ENCODE measurements at places on chromosomes 7 and 10.

DNA sequence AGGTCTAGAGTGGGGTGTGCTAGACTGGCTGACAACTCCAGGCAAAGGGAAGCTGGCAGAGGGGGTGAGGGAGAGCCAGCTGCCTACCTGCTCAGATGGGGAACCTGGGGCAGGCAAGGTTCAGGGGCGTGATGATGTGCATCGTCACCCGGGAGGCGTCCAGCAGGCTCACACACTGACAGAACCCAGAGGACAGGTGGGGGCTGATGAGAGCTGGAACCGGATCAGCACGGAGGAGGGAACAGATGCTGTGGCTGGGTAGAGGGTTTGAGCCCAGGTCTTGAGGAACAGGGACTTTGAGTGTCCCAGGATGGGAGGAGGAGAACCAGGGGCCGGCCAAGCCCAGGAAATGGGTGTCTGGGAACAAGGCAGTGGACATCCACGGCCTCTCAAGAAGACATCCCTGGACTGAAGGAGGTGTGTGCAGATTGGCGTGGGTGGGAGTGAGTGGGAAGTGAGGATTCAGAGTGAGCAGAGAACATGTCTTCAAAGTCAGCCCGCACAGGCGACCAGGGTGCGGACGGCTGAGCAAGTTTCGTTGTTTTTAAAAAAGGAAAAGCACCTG is 3.9 kb downstream of the RASGEF1A start:
- no peak for DNase-seq

- no peak for DNase-seq
These were observed 62.3 kb downstream of the RAMP3 start for GRCh38 chr7:45219801-45220435.

GRCh38 chr10:7523656-7524055 is 112.8 kb upstream of the SFMBT2 start:
- DNase-seq: no peak

DNA sequence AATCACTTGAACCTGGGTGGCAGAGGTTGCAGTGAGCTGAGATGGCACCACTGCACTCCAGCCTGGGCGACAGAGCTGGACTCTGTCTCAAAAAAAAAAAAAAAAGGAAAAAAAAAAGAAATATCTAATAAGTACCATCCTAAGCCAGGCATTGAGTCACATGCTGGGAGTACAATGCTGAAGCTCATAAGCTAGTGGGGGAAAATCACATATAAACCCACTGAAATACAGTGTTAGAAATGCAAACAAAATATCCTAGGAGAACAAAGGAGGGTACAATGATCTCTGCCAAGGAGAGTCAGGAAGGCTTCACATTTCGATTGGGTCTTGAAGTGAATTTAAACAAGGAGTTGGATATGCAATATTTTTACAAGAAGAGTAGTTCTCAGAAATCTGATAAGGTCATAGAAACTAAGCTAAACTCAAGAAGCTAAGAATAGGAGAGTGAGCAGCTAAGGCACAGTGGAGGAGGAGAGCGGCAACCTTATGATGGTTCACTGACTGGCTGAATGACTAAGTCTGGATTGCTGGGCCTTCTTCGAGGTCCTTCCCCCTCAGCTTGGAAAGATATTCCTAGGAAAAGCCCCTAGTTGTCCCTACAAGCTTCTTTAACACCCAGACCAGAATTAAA is 115.5 kb downstream of the PHTF2 start:
- no peak for DNase-seq

- no peak for DNase-seq
These were observed 100.7 kb upstream of the DKK1 start for GRCh38 chr10:52213321-52213752.

DNA sequence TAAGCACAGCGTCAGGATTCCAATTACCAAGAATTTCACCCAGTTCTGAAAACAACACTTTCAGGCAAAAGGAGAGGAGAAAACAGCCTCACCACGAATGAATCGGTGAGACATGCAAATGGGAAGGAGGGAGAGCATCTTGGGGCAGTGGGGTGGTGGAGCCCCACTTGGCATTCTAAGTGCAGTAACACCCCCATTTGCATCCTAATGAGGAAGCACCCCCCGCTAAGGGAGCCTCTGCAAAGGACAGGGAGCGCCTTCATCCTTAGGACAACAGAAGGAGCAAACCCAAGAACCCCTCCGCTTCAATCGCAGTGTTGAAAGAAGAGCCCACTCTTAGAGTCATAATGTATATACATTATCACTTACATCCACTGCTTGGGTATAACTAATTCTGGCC is 46.8 kb downstream of the NRAP start:
- DNase-seq: no peak

GRCh38 chr7:28793381-28794085 is 164.6 kb downstream of the TRIL start:
- no peak for DNase-seq

GRCh38 chr10:109762555-109762954 is 160.8 kb downstream of the XPNPEP1 start:
- DNase-seq: no peak

Measured in CD4-positive, alpha-beta T cell treated with Interleukin-1 beta for 1 hour (primary cell).